ENCODE measurements at places on chromosomes 2 and 18.

- DNase-seq, result no peak
Measured at GRCh38 chr2:152782171-152782570, 63.8 kb downstream of the ARL6IP6 start.

DNA sequence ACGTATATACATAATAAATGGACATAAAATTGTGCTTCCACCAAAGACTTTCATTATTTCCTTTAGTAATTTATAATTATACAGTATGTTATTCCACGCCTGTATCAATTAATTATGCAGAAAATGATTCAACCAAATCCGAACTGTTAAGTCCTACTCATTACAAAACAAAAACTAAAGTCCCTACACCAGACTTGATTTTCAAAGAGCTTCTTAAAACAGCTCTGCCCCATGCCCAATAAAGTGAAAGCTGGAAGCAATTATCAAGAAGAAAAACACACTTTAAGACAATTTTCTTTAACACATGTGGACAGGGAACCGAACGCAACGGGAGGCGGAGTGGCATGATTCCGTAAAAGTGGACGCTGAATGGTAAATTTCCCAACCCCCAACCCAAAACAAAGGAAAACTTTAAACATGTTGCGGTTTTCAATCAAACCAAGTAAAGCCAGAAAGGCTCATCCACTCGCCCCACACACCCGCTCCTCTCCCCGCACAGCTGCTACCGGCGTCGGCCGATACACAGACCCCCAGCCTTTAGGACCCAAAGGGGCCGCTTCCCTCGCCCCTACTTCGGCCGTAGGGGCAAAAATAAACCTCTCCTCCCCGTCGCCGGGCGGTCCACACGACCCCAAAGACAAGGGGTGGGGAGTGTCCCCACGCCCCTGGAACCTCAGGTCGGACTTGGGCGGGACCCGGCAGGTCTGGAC lies 705 bp downstream of the YES1 start:
- DNase-seq, result no peak

DNA sequence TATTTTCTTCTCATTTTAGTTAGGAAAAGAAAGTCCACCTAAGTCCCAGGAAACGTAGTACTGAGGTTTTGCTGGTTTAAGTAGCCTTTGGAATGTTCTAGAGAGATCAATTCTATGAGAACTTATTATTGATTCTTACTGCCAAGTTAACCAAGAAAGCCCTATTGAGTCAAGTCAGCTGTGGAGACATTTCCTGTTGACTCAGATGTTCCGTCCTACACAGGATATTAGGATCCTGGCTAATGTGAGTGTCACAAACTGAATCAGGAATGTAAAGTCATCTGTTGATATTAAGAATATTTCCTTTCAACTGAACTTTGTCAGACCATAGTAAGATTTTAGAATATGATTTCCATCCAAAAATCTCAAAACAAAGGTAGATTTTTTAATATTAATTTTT lies 654.3 kb downstream of the LRRTM4 start:
- DNase-seq, result no peak

GRCh38 chr2:205880048-205880447 lies 197.7 kb downstream of the NRP2 start:
- DNase-seq, result no peak

DNA sequence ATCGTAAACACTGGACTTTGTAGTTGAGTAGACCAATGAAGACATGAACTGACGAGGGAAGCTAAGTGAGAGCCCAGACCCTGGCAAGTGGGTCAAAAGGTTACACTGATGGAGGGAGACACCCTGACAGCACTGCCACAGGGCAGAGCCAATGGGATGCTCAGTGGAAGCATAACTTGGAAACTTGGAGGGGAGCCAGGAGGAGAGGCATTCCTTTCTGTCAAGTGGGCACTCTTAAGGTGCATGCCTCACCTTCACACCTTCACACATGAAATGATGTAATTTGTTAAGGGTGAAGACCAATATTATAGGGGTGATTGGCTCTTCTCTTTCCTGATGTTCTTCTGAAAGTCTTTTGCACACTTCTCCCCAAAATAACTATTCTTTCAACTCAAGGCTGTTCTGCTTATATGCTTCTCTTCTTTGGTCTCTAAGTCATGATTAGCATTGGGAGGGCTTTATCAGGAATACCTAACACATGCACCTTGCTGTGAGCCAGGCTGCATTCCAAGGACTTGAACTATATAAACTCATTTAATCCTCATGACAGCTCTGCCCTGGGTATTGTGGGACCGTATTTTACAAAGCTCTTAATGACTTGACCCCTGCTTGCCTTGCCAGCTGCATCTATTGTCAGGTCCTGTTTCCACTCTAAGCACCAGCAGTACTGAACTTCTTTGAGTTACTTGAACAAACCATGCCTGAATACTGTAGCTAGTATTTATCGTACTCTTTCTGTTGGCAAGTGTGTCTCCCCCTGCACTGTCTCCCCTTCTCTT lies 19.0 kb downstream of the RPL37A start:
- no peak for DNase-seq

GRCh38 chr2:14827226-14828023 lies 194.9 kb downstream of the LRATD1 start:
- DNase-seq, result no peak

DNA sequence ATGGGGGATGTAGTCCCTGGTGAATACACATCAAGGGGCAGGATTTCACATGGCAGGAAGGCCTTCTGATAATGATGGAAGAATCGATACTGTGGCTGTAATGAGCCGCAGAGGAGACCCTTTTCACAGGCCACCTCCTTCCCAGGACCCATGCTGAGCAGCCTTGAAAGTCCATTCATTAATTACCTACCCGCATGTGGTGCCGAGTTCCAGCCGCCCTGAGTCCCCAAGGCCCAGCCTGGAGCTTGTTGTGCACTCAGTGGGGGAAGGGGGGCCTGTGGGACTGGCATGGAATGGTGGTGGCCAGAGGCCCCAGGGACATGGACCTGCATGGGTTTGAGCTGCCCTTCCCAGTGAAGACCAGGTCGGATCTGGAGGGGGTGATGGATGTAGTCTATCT lies 25.5 kb downstream of the ASB18 start:
- no peak for DNase-seq

DNA sequence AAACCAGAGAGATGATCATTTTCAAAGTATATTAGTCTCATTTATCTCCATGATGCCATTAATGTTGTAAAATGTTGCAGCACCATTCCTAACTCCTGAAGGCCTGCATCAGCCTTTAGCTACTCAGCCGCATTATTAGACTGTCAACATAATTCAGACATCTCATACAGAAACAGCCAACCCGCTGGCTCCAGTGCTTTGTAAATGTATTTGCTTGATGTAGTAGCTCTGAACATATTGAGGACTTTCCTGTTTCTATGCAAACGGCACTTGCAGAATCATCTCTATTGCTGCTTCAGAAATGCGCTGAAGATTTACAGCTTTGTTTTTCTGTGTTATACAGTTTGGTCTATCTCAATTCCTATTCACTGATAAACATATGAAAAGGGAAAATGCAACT lies 372.2 kb downstream of the DSEL start:
- DNase-seq, result no peak

DNA sequence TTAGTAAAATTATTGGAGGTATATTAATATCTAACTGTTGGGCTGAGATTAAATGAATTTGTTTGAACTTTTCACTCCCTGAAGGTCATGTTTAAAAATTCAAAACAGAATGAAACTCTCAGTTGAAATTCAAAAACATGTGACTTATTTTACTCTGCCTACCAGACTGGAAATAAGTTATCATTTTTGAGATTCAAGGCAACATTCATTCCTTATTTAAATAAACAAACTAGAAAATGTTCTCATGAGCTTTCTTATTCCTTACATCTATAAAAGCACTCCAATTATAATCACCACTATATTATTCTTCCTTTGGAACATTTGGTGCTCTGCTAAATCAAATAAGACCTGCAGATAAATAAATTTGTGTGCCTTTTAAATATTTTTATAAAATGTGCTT lies 217.8 kb downstream of the CDH2 start:
- no peak for DNase-seq

GRCh38 chr18:37397814-37398213 lies 167.8 kb downstream of the CELF4 start:
- no peak for DNase-seq

- DNase-seq, result peak; percentile 19
Measured at GRCh38 chr2:8661235-8661634, 20.6 kb upstream of the ID2 start.

DNA sequence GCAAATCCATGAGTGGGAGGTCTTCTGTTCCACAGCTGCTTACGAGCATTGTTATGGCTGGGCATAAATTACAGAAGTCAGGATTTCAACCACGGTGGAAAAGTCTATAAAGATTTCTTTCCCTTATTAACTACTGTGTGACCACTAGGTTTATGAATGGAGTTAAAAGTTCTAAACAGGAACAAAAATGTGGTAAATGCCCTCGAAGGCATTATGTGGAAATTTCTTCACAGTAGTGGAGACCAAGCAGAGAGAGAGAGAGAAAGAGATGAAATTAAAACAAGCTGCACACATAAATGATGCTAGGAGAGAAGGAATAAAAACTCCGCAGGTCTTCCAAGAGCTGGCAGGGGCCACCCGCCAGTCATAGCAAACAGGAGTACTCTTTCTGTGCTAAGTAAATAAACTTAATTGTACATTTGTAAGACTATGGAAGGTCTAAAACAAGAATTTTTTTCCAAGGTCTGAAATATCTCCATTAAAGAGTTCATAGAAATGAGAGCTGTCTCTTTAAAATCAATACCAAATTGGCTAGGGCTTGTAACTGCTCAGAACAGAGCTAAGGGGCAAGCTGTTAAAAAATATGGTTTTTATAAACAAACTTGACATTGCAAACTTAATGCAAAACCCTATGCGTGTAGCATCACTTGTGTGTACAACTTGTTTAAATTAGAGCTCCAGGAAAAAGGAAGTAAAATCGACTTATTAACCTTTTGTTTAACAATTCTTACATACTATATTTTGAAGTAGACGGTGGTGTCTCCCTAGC lies 438.2 kb downstream of the MEIS1 start:
- no peak for DNase-seq

- DNase-seq, result no peak
Measured at GRCh38 chr2:222281506-222281905, 17.3 kb downstream of the PAX3 start.

- DNase-seq, result no peak
Measured at GRCh38 chr2:43136876-43137275, 89.5 kb downstream of the ZFP36L2 start.

GRCh38 chr2:233498126-233498525 lies 68.5 kb downstream of the USP40 start:
- DNase-seq, result no peak

- no peak for DNase-seq
Measured at GRCh38 chr2:32622570-32623310, 5.1 kb upstream of the TTC27 start.

DNA sequence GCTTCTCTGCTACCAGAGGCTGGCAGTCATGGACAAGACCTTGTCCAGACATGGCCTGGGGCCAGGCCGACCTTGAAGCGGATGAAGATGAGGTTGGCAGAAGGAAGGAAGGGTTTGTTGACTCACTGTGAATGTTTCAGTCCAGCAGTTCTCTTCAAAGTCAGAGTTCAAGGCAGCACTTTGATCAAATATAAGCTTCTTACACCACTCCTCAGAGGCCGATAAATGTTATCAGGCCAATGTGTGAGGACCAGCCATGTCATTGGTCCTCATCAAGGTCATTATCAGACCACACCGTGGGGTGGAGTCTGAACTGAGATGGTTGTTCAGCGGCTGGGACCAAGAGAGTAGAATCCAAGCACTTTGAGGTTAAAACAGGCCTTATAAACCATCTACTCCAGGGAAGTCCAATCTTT lies 35.5 kb downstream of the QPCT start:
- DNase-seq, result no peak

- DNase-seq, result no peak
Measured at GRCh38 chr2:190335225-190335559, 8.2 kb upstream of the INPP1 start.

- DNase-seq, result no peak
Measured at GRCh38 chr2:608711-609110, 68.5 kb downstream of the TMEM18 start.

GRCh38 chr2:60706021-60706420 lies 50.0 kb upstream of the PAPOLG start:
- DNase-seq, result no peak

DNA sequence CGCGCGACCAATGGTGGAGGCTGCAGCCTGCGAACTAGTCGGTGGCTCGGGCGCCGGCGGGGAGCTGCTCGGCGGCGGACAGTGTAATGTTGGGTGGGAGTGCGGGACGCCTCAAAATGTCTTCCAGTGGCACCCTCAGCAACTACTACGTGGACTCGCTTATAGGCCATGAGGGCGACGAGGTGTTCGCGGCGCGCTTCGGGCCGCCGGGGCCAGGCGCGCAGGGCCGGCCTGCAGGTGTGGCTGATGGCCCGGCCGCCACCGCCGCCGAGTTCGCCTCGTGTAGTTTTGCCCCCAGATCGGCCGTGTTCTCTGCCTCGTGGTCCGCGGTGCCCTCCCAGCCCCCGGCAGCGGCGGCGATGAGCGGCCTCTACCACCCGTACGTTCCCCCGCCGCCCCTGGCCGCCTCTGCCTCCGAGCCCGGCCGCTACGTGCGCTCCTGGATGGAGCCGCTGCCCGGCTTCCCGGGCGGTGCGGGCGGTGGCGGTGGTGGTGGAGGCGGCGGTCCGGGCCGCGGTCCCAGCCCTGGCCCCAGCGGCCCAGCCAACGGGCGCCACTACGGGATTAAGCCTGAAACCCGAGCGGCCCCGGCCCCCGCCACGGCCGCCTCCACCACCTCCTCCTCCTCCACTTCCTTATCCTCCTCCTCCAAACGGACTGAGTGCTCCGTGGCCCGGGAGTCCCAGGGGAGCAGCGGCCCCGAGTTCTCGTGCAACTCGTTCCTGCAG lies at the start of gene HOXD9:
TSS of gene HOXD9 (plus strand) at position 37 of the 728 bp plus-strand sequence. CDS start at position 87, 50 bp downstream.
- no peak for DNase-seq

- DNase-seq, result no peak
Measured at GRCh38 chr18:31487246-31488015, 10.5 kb upstream of the DSG2 start.

- DNase-seq, result no peak
Measured at GRCh38 chr2:233039212-233039845, 6.9 kb downstream of the NEU2 start.

- no peak for DNase-seq
Measured at GRCh38 chr2:157442191-157442590, 1.7 kb downstream of the CYTIP start.
